Activated CD4-positive, CD25-positive, alpha-beta regulatory T cell treated with anti-CD3 and anti-CD28 coated beads, Interleukin-2, amount 50 U/mL, for 24 hours (primary cell): ENCODE measurements at places on chromosomes 6 and 20.
A peak's percentile ranks its signal among the peaks of the same experiment; 100 is the strongest.

DNA sequence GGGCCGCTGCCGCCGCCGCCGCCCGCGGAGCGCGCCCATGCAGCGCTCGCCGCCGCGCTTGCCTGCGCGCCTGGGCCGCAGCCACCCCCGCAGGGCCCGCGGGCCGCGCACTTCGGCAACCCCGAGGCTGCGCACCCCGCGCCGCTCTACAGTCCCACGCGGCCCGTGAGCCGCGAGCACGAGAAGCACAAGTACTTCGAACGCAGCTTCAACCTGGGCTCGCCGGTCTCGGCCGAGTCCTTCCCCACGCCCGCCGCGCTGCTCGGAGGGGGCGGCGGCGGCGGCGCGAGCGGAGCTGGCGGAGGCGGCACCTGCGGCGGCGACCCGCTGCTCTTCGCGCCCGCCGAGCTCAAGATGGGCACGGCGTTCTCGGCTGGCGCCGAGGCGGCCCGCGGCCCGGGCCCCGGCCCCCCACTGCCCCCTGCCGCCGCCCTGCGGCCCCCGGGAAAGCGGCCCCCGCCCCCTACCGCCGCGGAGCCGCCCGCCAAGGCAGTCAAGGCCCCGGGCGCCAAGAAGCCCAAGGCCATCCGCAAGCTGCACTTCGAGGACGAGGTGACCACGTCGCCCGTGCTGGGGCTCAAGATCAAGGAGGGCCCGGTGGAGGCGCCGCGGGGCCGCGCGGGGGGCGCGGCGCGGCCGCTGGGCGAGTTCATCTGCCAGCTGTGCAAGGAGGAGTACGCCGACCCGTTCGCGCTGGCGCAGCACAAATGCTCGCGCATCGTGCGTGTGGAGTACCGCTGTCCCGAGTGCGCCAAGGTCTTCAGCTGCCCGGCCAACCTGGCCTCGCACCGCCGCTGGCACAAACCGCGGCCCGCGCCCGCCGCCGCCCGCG, 730 bp downstream of the INSM1 start:
- no peak for ATAC-seq

GRCh38 chr6:33259032-33259431, 12.6 kb downstream of the VPS52 start:
- ATAC-seq = no peak

DNA sequence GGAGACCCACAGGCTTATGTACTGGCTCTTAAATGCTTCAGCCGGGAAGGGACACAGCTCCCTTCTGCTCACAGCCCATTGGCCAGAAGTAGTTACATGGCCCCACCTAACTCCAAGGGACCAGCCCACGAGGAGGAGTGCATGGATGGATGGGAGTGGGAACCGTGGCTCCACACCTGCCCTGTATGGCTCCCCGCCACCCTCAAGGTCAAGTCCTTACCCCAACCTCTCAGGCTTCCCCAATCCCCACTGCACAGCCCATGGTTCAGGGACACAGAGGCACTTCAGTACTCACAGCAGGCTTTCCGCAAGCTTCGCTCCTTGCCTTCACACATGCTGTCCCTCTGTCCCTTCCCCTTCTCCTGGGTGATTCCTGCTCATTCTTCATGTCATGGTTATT, 137.9 kb upstream of the KCNG1 start:
- ATAC-seq = no peak

- ATAC-seq = no peak
Observed at GRCh38 chr6:163745536-163746400, 331.2 kb downstream of the QKI start.

DNA sequence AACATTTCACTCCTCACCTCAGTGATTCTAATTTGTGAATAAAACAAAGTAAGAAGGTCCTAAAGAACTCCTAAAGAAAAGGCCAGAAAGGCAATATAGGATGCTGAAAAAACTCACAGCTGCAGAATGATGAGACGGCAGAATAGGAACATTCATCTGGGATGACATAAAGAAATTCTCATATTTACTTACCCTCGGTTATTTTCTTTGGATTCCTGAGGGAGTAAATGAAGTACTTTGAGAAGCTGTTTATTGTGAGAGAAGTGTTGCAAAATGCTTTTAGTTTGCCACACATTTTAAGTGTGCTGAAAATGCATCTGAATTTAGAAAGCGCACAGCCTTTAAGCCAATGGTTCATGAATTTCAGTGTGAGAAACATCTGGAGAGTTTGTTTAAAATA, 35.7 kb upstream of the RBL1 start:
- no peak for ATAC-seq

DNA sequence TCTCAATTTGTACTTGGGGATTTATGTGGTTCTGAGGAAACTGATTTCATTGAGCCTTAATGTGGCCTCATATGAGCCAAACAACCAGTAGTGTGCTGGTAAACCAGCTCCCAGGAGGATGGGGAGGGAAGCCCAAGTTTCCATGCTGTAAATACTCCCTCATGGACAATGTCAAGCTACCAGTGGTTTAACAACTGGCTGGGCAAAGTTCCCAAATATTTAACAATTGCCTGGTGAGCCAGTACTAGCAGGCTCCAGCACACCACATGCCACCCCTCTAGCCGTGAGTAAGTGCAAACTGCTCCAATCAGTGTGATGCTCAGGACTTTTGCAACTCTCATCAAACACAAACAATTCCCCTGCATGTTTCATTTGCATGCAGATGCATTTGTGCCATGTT, 19.2 kb upstream of the CDKN1A start:
- no peak for ATAC-seq

GRCh38 chr6:52641826-52642225, 29.1 kb upstream of the TMEM14A start:
- ATAC-seq = no peak

DNA sequence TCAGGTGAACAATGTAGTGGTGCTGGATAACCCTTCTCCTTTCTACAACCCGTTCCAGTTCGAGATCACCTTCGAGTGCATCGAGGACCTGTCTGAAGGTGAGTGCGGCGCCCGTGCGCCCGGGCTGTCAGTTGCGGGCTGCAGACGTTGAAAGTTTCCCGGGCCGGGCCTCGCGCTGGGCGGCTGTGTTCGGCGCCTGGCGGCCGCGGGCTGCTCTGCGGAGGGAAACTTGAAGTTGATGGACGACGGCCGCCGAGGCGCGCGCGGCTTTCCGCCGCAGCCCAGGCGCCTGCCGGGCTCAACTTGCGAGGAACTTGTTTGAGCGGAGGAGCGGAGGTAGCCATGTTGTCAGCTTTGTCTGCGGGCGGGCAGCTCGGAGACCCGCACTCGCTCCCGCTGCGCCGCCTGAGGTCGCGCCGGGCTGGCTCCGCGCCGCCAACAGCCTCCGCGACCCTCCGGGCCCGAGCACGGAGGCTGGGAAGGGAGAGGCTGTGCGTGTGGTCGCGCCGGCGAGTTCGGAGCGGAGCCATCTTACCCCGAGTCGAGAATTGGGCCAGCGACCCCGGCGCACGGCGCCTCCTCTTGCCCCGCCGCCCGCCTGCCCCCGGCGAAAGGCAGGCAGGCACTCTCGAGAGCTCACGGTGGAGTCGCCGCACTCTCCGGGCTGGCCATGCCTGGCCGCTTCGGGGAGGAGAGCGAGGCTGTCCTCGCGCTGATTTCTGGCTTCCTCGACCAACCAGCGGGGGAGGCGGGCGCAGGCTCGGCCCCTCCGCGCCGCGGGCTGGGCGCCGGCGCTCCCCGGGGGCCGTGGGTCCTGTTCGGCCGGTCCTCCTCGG, 691 bp downstream of the ASF1A start:
- ATAC-seq = peak; percentile 27

GRCh38 chr20:10200330-10200729, 18.3 kb upstream of the SNAP25 start:
- ATAC-seq = no peak

- no peak for ATAC-seq
Observed at GRCh38 chr6:151721146-151721545, 86.3 kb upstream of the ESR1 start.

DNA sequence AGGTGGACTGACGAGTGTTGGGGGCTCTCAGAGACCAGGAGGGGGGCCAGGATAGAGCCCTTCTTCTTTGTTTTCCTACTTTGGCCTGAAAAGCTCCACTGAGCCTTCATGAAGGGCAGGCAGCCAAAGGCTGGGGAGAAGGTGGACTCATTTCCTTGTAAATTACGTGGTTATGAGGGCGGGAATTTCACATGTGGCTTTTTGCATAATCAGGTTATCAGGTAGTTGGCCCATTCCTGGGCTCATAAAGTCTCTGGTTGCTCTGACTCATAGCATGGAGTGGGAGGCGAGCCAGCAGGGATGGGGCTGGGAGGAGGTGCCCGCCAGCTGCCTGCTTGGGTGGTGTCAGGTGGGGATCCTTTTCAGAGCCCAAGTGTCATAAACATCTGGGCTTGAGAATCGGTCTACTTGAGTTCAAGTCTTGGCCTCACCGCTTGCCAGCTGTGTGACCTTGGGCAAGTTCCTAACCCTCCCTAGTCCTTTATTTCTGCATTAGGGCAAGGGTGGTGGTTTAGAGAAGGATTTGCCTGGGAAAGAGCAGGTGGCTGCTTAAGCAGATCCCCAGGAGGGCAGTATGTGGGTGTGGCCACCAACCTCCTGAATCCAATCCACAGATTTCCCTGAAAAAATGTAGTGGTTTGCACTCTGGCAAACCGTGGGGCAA, 26.5 kb upstream of the RNF24 start:
- ATAC-seq = no peak

GRCh38 chr6:127918506-127919427, 17.9 kb upstream of the THEMIS start:
- peak; percentile 38 for ATAC-seq

- no peak for ATAC-seq
Observed at GRCh38 chr6:53916804-53917463, 122.1 kb downstream of the LRRC1 start.

DNA sequence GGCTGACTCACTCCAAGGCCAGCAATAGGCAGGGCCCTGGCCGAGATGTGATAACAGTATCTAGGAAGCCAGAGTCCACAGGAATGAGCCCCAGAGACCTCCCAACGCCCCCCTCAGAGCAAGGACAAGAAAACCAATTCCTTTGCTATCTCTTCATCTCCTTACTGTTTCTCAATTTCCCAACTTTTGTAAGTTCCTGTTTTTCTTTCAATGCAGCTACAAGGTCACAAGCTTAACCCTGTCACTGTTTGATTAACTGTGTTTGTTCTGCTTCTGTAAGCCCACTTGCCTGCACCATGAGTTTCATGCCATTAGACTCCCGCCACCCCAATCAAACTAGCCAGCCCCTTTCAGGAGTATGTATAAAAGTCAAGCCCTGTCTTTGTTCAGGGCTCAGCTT, 3.5 kb downstream of the FKBP1C start:
- no peak for ATAC-seq

- no peak for ATAC-seq
Observed at GRCh38 chr20:17650301-17651128, 31.5 kb downstream of the RRBP1 start.

DNA sequence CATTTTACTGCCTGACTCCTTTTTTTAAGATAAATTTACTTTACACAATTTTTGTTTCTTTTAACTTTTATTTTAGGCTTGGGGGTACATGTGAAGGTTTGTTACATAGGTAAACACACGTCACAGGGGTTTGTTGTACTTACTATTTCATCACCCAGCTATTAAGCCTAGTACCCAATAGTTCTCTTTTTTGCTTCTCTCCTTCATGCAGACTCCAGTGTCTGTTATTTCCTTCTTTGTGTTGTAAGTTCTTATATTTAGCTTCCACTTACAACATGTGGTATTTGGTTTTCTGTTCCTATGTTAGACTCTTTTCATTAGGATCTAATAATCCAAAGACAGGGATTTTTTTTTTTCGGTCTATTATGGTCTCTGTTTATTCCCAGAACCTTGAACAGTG, 83.5 kb upstream of the CCN6 start:
- ATAC-seq = no peak

DNA sequence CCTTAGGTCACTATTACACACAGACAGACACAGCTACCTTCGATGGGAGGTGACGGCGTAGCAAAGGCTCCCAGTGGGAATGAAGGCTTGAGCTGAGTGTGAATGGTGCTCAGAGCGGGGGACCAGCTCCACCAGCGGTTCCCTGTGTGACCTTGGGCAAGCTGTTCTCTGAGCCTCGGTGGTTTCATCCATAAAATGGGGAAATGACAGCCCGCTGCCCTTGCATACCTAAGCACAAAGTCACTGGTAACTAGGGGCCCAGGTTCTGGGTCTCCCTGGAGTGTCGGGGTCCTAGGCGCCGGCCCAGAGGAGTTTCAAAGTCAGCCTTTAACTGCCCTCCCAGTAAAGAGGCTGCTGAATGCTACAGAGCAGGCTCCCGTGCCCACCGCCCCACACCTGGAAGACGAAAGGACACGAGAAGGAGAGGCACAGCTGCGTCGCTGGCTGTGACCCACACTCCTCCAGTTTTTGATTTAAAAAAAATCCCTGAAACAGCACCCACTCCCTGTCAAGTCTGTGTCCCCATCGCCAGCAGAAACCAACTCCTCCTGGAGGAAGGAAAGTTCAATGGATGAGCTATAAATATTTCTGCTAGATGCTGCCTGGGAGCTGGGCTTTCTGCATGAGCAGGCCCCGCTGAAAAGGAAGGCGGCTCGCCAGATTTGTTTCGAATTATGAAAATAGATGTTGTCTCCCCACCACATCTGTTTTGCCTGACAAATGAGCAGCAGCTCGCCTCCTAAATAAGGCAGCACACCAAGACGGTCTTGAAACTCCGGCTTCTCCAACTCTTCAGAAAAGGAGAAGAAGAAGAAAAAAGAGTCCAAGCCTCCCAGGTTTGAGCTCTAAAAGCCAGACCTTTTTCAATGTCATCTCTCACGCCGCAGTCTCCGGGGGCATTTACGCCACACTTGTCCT, 27.4 kb downstream of the PMEPA1 start:
- ATAC-seq = no peak

DNA sequence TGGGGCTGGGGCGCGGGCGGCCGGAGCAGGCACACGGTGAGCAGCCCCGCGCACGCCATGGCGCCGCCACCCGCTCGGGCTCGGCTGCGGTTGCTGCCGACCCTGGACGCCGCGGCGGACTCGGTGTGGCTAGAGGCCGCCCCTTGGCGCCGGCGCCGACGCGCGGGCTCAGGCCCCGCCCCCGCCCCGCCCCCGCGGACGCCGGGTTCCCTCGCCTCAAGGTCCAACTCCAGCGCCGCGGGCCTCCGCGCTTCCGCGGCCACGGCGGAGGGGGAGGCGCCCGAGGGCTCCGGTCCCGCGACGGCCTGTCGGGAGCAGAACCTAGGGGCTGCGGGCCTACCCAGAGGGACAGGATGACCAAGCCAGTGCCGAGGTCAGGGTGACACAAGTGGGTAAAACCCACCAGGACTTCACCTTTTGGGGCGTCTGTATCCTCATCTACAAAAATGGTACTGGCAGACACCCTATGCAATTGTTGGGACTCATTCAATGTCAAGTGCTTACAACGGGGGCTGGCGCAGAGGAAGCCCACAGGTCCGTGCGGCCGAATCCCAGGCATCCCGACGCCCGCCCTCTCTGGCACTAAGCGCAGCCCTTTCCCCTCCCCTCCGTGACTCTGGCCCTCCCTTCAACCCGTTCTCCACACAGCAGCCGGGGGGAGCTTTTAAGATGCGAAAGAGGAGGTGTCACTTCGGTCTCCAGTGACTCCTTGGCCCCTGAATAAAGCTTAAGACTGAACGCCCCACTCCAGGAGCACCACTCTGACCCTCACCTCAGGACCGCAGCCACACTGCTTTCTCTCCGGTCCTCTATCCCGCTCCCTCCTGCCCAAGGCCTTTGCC, at the start of gene NECAB3:
NECAB3 (minus strand) TSS at position 135 of the 842 bp plus-strand sequence; CDS start at position 59, 76 bp downstream.
- ATAC-seq = peak; percentile 82

- no peak for ATAC-seq
Observed at GRCh38 chr6:3071568-3071967, 3.3 kb downstream of the RIPK1 start.

GRCh38 chr6:27591699-27592480, 119.0 kb upstream of the ZNF184 start:
- no peak for ATAC-seq

GRCh38 chr6:87378947-87379346, 28.8 kb upstream of the CFAP206 start:
- ATAC-seq = no peak

- ATAC-seq = no peak
Observed at GRCh38 chr6:18429655-18430297, 42.6 kb downstream of the RNF144B start.

- no peak for ATAC-seq
Observed at GRCh38 chr20:25541676-25542075, 43.7 kb downstream of the NINL start.
